Astrocyte (in vitro differentiated cells and primary cell): ENCODE measurements at places on chromosomes 2 and 18. TPM values are rescaled to one million over a fixed set of nuclear protein-coding genes. Genes with fewer than 3 reads are reported as not detected.

Gene ARHGAP15
- total RNA-seq, result not detected in 2 replicates

DNA sequence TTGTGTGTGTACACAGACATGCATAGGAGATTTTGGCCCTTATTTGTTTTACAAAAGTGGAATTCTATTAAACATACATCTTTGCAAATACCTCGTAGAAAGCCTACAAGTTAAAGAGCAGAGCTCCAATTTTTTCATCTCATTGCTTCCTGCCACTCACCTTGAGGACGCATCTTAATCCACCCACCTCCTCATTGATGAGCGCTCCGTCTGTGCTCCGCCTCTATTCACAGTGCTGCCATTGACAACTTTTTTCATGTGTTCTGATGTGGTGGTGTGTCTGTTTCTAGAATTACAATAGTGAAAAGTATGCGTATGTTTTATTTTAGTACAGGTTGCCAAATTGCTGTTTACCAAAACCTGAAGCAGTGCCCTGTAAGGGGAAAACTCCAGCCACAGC is 36.3 kb downstream of the NEURL3 start:
- H3K4me1 ChIP-seq, result no peaks in the 10 kb centered on the region
- H3K27ac ChIP-seq, result no peak overlapping the region
- no peak overlapping the region for H3K4me3 ChIP-seq
- peaks cover 5% of the 10 kb centered on the region for H3K27me3 ChIP-seq
- no peaks in the 10 kb centered on the region for H3K36me3 ChIP-seq
- DNase-seq, result no peak

GRCh38 chr2:224039080-224039769 is at the start of gene SERPINE2:
Gene SERPINE2, minus strand, starts transcription at chr2:224039286. Its CDS starts 37,386 bp downstream, at chr2:224001900.
- peaks cover 9% of the 10 kb centered on the region for H3K4me1 ChIP-seq
- H3K36me3 ChIP-seq, result no peaks in the 10 kb centered on the region
- peak within 1 kb of the TSS; percentile 75 for H3K4me3 ChIP-seq

Gene LYPD6B
- 1.1 and 1.2 TPM in 2 replicates for total RNA-seq

- DNase-seq, result no peak
- no peaks in the 10 kb centered on the region for H3K36me3 ChIP-seq
- H3K27me3 ChIP-seq, result no peaks in the 10 kb centered on the region
- H3K4me1 ChIP-seq, result no peaks in the 10 kb centered on the region
- no peak overlapping the region for H3K4me3 ChIP-seq
- no peak overlapping the region for H3K27ac ChIP-seq
These were observed 474.9 kb upstream of the TMEFF2 start for GRCh38 chr2:192669505-192670091.

Gene SPATA3
- not detected in 2 replicates for total RNA-seq

Gene KCNG2
- 0.16 TPM in 1 of 2 replicates, not detected in the other for total RNA-seq

- H3K4me1 ChIP-seq, result peaks cover 15% of the 10 kb centered on the region
- no peak for DNase-seq
These were observed 27.9 kb upstream of the GLI2 start for GRCh38 chr2:120707816-120708215.

DNA sequence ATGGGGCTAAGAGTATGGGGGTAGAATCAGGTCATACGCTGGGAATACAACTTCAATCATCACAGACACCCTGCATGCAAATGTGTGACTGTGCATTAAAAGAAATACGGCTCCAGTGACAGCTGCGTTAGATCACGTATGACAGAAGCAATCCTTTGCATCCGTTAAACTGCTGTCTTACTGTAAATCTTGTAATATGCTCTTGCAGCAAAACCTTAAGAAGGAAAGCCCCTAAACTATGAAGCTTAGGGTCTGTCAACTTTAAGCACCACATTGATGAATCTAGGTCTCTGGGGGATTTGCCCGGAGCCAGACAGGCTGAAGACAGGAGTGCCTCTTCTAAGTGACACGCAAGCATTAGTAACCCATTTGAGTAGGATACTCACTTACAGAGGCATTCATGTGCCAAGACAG is 84.7 kb upstream of the EML6 start:
- no peaks in the 10 kb centered on the region for H3K27me3 ChIP-seq
- peaks cover 52% of the 10 kb centered on the region for H3K36me3 ChIP-seq
- H3K27ac ChIP-seq, result no peak overlapping the region
- no peak for DNase-seq
- no peak overlapping the region for H3K4me3 ChIP-seq
- peaks cover 31% of the 10 kb centered on the region for H3K4me1 ChIP-seq

GRCh38 chr2:118056165-118056534 is 32.1 kb upstream of the INSIG2 start:
- peaks cover 8% of the 10 kb centered on the region for H3K4me1 ChIP-seq
- peaks cover 11% of the 10 kb centered on the region for H3K27me3 ChIP-seq
- H3K27ac ChIP-seq, result no peak overlapping the region
- H3K36me3 ChIP-seq, result no peaks in the 10 kb centered on the region
- no peak for DNase-seq
- H3K4me3 ChIP-seq, result no peak overlapping the region

Gene LHCGR
- total RNA-seq, result not detected in 2 replicates

DNA sequence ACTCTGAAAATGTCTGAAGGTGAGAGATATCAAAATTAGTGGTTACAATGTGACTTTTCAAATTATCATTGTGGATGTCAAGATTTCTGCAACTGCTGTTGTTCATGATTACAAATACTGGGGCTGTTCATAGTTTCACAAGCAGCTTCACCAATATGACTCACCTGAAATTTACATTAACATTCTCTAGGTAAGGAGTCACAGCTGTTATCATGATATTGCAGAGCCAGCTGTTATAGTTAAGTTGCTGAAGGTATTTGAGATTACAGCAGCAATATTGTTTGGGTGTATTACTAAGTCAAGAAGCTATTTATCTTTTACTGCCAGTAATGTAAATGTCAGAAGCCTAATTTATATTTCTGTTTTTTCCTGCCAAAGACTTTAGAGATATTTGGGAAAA is 140.0 kb downstream of the MC4R start:
- no peak overlapping the region for H3K27ac ChIP-seq
- H3K36me3 ChIP-seq, result no peaks in the 10 kb centered on the region
- H3K4me1 ChIP-seq, result peaks cover 4% of the 10 kb centered on the region
- H3K27me3 ChIP-seq, result no peaks in the 10 kb centered on the region
